ENCODE measurements at places on chromosomes 13 and 19. TPM values are rescaled to one million over a fixed set of nuclear protein-coding genes. Genes with fewer than 3 reads are reported as not detected.

FBXL12 gene
- total RNA-seq, result 33.5 TPM

CKM gene
- not detected for total RNA-seq

SH2D3A gene
- total RNA-seq, result 50.3 TPM

DPY19L3 gene
- total RNA-seq, result 14.7 TPM

KRTDAP gene
- not detected for total RNA-seq

CYSLTR2 gene
- total RNA-seq, result 5.9 TPM

HSD17B14 gene
- total RNA-seq, result not detected

TNFSF13B gene
- 9.7 TPM for total RNA-seq

ZNF738 gene
- 7.9 TPM for total RNA-seq

KLK3 gene
- not detected for total RNA-seq

GARIN5A gene
- total RNA-seq, result 0.22 TPM

SYT5 gene
- total RNA-seq, result 4.3 TPM

CEACAM21 gene
- 40.5 TPM for total RNA-seq

PLIN5 gene
- not detected for total RNA-seq

FSTL3 gene
- 2.0 TPM for total RNA-seq

RNF17 gene
- 0.50 TPM for total RNA-seq

Data from T-helper 17 cell (primary cell).